ENCODE measurements at places on chromosomes 11 and 22.

GRCh38 chr11:63889344-63889743 lies 27.6 kb downstream of the RCOR2 start:
- no peak for DNase-seq

DNA sequence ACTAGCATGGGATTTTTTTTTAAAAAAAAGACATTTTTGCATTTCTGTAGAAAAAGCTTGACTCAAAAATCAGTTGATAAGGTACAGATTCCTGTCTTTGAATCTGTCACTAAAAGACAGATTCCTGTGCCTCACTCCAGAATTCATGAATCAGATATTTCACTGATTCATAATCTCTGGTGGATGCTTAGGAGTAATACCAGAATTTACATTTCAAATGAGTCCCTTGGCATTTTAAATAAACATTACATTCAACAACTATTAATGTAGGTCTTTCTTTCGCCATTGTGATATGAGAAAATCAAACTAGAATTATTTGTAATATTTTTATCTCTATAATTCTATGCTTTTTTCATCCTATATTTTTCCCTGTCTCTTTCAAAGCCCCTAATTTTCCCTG lies 128.3 kb downstream of the APIP start:
- no peak for DNase-seq

- DNase-seq: no peak
Observed at GRCh38 chr22:46055911-46056545, 79.1 kb upstream of the WNT7B start.

- no peak for DNase-seq
Observed at GRCh38 chr11:107594736-107595135, 3.8 kb downstream of the ELMOD1 start.

DNA sequence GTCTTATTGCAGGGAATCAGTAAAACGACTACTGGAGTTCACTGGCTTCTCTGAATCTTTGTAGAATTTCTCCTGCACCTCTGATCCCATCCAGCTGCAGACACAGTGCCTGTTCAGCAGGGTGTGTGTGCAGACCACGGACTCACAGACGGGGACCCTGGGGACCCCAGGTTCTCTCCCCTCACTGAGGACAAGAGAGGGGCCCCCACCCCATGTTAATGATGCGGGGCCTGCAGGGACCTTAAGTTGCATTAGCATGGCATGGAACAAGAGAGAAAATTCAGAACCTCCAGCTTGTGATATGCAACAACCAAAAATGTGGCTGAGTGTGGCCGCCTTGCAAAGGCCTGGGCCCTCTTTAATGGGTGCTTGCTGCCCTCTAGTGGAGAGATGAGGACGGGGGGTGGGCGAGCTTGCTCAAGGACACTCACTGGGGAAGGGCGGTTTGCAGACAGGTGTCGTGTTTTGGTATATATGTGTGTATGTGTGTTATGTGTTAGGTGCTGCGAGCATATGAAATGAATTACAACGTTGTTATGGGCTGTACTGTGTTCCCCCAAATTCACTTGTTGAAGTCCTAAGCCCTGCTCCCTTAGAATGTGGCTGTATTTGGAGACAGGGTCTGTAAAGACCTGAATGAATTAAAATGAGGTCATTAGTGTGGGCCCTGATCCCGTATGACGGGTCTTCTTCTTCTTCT lies 84.4 kb upstream of the SEPTIN5 start:
- peak; percentile 87 for DNase-seq

DNA sequence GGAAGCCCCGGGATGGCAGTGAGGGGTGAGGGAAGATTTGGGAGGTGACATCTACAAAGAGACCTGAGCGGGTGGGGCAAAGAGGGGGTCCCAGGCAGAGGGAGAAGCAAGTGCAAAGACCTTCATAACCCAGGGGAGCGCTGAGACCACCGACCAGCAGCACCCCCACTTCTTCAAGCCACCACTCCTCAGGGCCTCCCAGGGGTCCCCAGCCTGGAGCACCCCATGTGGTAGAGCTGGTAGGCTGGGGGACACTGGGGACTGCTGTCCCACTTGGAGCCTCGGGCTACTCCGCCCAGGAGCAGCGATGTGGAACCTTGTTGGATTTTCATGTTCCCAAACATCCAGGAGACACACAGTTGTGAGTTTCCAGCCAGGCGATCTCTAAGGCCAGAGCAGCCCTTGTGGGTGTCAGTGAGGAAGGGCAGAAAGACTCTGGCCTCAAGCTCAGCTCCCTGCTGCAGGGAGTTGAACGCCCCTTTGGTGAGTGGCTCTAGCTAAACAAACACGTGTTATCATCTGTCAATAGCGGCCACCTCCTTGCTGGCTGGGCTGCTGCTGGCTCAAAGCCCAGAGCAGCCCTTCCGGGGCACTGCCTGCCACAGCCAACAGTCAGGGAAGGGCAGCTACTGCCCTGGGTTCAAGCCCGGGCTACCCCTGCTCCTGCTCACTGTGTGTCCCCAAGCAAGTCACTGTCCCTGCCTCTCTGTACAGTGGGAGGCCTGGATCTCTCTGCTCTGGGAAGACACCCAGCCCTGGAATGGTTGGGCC lies 25.7 kb upstream of the CHKA start:
- DNase-seq: no peak

DNA sequence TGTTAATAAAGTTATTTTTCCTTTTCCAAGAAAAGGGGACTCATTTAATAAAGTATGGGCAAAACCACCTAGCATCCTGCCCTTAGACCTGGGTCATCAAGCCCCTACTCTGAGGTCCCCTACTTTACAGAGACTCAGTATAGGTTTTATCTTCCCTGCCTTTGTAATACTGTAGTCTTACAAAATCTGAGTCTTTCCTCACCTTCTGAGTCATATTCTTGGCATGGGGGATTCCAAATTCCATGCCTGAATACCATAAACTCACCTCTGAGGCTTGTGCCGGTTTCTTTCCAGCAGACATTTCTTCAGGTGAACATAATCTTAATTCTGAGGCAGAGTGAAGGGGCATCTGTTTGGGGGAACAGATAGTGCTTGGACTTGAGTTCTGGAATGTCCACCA lies 282.5 kb downstream of the KCNA4 start:
- DNase-seq: no peak

- no peak for DNase-seq
Observed at GRCh38 chr22:40329466-40329865, 16.8 kb upstream of the ADSL start.

GRCh38 chr11:90344546-90344945 lies 121.7 kb upstream of the CHORDC1 start:
- DNase-seq: no peak

GRCh38 chr11:4466871-4467442 lies 15.5 kb upstream of the OR52K1 start:
- no peak for DNase-seq

- DNase-seq: no peak
Observed at GRCh38 chr11:45652781-45653180, 12.6 kb downstream of the CHST1 start.

Measured in activated CD4-positive, alpha-beta T cell treated with anti-CD3 and anti-CD28 coated beads for 4 hours (primary cell).